ENCODE measurements at places on chromosomes 2 and 18.

DNA sequence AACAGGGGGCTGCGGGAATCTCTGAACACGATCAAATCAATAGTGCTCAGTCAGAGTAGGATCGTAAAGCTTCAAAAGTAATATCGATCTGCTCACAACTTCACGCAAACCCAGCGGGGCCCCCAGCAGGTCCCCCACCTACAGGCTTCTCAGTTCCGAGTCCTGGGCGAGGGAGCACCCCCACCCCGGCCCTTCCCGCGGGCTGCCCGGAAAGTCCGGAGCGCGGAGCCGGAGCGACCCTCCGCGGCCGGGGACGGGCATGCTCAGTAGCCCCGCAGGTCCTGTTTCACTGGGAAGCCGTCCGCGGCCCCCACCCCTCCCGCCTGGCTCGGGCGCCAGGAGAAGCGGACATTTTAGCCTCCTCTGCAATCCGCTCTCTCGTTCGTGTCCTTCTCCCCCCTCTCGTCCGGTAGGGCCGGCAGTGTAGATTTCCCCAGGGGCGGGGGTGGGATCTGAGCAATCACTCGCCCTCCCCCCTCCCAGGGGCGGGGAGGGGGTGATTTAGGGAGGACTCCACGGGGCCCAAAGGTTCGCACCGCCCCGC lies 3.3 kb upstream of the SPRED2 start:
- peak; percentile 86 for DNase-seq

- DNase-seq, result no peak
These were observed 146.5 kb upstream of the MGAT5 start for GRCh38 chr2:134107402-134107801.

GRCh38 chr18:47748847-47749599 lies 181.4 kb downstream of the SMAD2 start:
- DNase-seq, result peak; percentile 58

- no peak for DNase-seq
These were observed 178.6 kb downstream of the MGAT5 start for GRCh38 chr2:134432435-134432883.

GRCh38 chr2:236121546-236121945 lies 46.6 kb downstream of the GBX2 start:
- no peak for DNase-seq

- DNase-seq, result no peak
These were observed 147.9 kb upstream of the CBLN2 start for GRCh38 chr18:72692086-72692485.

DNA sequence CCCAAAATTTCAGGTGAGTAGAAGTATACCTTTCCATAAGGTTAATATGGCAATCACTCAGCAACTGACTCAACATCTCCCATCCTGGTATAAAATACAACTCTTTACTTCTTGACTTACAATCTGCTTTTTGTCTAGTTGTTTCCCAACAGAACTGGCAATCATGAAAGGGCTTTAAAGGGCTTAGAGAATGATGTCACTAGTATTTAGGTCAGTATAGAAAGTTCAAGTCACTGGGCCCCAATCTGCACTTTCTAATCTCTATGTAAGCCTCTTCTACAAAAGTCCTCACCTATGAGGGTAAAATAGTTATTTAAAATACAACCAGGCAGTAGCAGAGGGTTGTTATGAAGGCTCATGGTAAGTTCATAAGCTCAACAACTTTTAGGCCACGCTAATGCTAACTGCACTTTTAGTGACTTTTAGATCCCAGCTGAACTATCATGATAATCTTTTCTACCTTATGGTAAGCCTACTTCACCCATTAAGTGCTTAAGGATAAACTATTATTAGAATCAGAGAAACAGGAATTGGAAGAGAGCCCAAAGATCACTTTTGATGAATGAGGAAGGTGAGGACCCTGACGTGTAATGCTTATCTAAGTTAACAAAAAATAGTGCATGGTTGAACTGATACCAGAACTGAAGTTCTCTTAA lies 79.6 kb downstream of the GORASP2 start:
- peak; percentile 72 for DNase-seq

DNA sequence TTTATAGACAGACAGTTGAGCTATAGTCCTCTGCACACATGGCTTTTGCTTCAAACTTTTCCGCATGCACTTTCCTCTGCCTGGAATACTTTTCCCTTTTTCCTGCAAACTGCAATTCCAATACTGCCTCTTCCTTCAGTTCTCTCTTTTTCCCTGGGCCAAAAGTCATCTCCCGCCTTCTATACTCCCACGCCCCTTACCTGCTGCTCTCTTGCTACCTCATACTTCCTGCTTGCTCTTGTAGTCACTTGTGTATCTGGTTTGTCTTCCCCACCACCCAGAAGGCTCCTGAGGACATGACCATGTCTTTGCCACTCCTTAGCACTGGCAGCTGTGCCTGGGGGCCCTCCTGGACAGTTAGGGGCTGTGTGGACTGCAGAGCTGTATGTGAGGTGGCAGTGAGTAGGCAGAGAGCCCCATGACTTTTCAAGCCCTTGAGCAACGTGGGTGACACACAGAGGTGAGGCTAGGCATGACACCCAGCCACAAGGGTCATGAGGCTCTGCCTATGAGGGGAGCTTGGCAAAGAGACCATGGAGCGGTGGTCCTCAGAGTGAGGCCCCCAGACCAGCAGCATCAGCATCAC lies 23.2 kb downstream of the SPEG start:
- DNase-seq, result no peak

- DNase-seq, result no peak
These were observed 3.6 kb downstream of the SCRN3 start for GRCh38 chr2:174399171-174399570.

DNA sequence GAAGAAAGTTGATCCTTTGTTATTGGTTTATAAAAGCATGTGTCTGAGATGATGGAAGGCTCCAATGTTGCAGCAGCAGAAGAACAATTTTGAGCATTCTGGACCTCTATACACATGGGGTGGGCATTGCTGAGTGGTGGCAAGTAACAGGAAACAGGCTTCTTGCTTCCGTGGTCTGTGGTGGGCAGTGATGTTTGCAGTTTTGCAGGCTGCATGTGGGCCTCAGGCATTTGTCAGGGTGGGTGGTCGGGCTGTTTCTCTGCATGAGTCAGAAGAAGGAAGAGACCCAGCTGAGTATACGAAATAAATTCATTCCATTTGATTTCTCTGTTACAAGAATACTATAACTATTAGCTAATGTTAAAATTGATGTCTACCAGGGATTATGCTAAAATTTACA lies 239.5 kb upstream of the COL3A1 start:
- no peak for DNase-seq

DNA sequence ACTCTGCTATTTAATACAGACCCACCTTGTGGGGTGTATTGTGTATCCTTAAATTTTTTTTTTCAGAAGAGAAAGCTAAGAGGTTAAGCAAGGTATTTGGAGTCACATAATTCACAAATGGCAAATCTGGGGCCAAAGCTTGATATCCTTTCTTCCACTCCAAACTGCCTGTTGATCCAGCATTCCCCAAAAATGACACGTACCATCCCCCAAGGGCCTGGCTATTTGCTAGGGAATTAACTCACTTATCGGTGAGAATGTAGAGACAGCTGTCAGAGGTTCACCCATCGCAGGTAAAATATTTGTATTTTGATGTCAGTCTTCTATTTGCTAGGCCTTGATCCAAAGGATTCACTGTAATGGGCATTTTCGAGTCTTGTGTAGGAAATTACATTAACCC lies 103.6 kb upstream of the FZD7 start:
- no peak for DNase-seq

DNA sequence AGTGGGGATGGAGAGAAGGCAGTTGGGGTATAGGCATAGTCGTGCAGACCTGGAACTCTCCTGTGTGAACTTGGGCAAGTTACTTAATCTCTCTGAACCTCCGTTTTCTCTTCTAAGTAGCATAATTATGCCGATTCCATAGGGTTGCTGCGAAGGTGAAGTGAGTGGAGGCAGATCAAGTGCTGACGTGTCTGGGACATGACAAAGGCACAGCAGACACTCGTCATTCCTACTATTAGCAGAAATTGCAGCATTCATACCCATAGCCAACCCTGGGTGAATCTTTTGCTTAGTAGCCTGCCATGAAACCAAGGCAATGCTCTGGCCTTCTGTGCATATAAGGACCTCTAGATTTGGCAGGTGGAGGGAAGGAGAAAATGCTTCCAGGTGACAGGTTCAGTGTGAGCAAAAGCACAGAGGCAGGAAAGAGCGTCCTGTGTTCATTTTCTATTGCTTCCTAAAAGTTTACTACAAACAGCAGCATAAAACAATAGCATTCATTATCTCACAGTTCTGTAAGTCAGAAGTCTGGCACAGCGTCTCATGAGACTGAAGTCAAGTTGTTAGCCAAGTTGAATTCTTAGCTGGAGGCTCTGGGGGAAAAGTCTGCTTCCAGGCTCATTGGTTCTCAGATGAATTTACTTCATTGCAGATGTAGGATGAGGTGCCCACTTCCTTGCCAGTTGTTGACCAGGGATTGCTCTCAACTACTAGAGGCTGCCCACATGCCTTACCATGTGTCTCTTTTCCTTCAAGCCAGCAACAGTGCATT lies 77.8 kb downstream of the CTIF start:
- DNase-seq, result no peak

Measured in umbilical cord (tissue), 2 donors.